ENCODE measurements at places on chromosomes 13 and 19.

DNA sequence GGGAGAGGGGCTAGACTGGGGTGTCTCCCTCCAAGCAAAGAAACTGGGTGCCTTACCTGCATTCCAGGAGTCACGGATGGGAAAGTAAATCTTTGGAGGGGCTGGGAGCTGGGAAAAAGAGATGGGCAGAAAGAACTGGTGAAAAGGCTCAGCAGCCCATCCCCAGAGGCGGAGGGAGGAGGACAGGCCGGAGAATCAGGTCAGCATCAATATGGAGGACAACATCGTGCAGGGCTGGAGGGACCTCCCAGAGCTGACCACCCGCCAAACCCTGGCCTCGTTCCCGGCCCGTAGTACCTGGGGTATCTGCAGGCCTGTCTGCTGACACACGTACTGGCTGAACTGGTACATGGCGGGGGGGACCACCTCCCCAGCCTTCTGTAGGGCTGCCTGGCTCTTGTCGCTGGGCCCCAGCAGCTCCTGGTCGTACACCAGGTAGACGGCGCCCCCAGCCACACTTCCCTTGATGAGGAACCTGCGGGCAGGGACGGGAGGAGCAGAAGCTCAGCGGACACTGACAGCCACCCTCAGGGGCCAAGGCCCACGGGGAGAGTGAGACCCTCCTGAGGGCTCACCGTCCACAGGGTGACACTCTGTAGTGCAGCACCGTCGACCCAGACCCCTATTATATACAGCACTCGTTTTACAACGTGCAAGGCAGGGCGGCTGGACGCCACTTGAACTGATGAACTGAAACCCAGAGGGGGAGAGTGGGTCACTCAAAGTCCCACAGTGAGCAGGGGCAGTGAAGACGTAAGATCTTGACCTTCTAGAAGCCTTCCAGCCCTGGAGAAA is 830 bp downstream of the MICOS13 start:
- no peak for DNase-seq

- no peak for DNase-seq
Observed at GRCh38 chr19:5048091-5048726, 79.3 kb downstream of the KDM4B start.

GRCh38 chr19:46639358-46640182 is 3.6 kb upstream of the GNG8 start:
- no peak for DNase-seq

GRCh38 chr13:60887711-60888110 is 490.7 kb downstream of the TDRD3 start:
- no peak for DNase-seq

GRCh38 chr19:7739211-7739755 is 7.4 kb upstream of the CLEC4G start:
- DNase-seq = no peak

GRCh38 chr19:13959962-13960862 is 7.9 kb downstream of the DCAF15 start:
- DNase-seq = no peak

GRCh38 chr19:55304279-55304978 is 20.6 kb downstream of the BRSK1 start:
- no peak for DNase-seq

GRCh38 chr13:87131611-87132010 is 539.6 kb upstream of the SLITRK5 start:
- DNase-seq = no peak

GRCh38 chr13:49446473-49446872 is 2.4 kb downstream of the SETDB2 start:
- no peak for DNase-seq

GRCh38 chr13:78650717-78651083 is 8.3 kb downstream of the OBI1 start:
- no peak for DNase-seq

DNA sequence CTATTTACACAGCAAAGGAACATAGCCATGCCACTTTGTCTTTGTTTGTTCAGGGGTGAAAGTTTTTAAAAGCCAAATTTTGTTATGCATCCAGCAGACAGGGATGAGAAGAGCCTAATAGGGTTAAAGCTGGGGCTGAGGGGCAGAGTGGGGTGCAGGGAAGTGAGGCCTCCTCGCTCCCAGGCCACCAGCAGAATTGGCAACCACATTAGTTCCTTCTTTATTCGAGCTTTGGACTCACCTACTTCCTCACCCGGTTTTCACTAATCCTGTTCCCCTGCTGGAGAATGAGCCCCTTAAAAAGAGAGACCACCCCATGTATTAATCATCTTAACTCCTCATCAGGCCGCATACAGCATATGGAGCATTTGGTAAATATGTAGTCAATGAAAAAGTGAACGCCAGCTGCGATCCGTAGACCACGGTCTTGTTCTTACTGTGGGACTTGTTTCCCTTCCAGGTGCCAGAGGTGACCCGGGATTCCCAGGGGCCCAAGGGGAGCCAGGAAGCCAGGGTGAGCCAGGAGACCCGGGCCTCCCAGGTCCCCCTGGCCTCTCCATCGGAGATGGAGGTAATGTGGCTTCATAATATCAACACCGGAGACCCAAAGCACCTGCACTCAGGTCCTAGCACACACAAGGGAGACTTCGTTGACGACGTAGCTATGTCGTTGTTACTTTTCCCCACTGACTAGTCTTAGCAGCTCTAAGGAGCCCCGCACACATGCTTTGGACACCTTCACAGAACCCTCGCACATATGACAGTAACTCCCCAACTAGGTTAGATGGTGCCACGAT is 112.1 kb downstream of the RAB20 start:
- no peak for DNase-seq

GRCh38 chr13:33123066-33123859 is 107.0 kb downstream of the KL start:
- DNase-seq = no peak

GRCh38 chr19:54462655-54463530 is 685 bp downstream of the LENG9 start:
- DNase-seq = peak; percentile 22

DNA sequence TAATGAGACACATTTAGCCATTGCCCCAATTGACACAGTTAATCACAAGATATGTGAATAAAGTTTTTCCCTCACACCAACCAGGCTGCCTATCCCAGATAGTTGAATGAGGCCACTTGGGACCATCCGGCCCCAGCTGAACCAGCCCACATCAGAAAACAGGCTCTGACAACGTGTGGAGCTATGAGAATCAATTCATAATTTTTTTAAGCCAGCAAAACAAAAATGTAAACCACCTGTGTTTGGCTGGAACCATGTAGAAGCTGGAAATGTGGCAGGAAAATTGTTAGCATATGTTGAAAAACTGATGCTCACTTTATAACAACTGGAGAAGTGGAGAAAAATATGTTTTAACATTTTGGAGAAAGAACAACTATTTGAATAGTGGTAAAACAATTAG is 1161.3 kb downstream of the SLITRK1 start:
- no peak for DNase-seq

DNA sequence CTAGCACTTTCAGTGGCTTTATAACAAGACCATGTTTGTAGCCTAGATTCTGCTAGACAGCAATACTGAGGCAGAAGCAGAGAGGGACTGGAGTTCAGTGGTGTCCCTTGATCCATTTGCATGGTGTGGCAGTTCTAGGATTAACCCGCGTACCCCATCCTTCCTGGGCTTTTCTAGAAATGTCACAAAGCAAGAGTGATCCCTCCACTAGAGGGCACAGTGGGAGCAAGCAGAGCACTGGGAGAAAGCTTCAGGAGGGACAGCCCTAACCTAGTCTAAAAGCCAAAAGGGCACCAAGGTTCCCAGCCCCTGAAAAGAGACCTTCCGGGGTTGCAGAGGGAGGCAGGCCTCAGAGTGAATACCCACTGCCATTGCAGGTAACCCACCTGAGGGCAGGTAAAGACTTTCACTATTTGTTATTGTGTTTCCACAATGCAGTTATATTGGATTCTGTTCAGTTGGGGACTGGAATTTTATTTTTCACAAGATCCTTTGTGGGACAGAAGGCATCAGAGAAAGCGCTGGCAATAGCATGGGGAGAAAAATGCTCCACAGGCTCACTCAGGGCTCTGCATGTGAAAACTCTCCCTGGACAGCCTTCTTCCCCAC is 170.6 kb downstream of the FLT1 start:
- DNase-seq = peak; percentile 41

- no peak for DNase-seq
Observed at GRCh38 chr13:79306650-79307049, 99.4 kb downstream of the RBM26 start.
